Upper lobe of right lung (tissue), 1 donor: ENCODE measurements at places on chromosomes 5 and 9. TPM values are rescaled to one million over a fixed set of nuclear protein-coding genes. Genes with fewer than 3 reads are reported as not detected.

The FAM221B gene
- not detected for total RNA-seq

DNA sequence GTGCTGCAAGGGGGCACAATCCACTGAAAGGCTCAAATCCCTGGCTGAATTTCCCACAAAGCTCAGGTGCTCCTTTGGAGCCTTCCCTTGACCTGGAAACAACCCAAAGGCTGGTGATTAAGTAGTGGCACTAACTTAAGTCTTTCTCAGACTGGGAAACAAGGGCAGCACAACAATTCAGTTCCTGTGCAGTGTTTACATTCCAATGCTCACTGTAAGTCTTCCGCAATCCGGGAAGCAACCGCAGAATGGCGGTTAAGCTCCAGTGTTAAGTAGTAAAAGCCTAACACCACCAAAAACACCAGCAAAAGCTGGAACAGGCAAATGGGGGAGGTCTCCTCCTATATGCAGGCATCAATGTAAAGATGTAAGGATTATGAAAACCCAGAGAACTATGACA is 117.2 kb downstream of the TRPM3 start:
- DNase-seq = no peak

- DNase-seq = no peak
Observed at GRCh38 chr9:113872485-113873143, 3.5 kb upstream of the ZNF618 start.

- no peak for DNase-seq
Observed at GRCh38 chr5:143582176-143582575, 178.7 kb upstream of the NR3C1 start.

The SPINK1 gene
- total RNA-seq = not detected

- DNase-seq = no peak
Observed at GRCh38 chr5:24855485-24855884, 210.7 kb upstream of the CDH10 start.
